ENCODE measurements at places on chromosomes 1 and 21.

DNA sequence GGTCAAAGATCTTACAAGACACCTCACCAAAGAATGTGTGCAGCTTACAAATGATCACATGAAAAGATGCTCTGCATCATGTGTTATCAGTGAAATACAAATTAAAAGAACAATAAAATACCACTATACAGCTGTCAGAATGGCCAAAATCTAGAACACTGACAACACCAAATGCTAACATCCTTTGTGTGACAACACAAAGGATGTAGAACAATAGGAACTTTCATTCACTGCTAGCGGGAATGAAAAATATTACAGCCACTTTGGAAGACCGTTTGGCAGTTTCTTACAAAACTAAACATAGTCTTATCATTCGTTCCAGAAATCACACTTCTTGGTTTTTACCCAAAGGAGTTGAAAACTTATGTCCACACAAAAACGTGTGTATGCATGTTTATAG, 20.6 kb upstream of the SELP start:
- no peak for DNase-seq

- no peak for DNase-seq
These were observed 394.3 kb upstream of the ADGRL2 start for GRCh38 chr1:81406292-81406999.

DNA sequence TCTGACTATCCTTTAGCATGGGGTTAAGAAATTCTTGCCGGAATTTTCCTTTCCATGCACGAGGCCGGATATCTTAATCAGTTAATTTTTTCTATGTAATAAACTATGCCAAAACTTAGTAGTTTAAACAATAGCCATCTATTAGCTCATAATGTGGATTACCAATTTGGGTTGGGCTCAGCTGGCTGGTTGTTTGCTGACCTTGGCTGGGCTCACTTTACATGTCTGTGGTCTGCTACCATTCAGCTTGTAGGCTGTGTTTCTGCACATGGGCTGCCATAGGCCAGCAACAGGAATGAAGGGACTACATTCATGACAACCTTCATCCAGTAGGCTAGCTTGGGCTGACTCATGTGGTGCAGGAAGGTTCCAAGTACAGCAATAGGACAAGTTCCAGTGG, 56.0 kb upstream of the NTPCR start:
- no peak for DNase-seq

DNA sequence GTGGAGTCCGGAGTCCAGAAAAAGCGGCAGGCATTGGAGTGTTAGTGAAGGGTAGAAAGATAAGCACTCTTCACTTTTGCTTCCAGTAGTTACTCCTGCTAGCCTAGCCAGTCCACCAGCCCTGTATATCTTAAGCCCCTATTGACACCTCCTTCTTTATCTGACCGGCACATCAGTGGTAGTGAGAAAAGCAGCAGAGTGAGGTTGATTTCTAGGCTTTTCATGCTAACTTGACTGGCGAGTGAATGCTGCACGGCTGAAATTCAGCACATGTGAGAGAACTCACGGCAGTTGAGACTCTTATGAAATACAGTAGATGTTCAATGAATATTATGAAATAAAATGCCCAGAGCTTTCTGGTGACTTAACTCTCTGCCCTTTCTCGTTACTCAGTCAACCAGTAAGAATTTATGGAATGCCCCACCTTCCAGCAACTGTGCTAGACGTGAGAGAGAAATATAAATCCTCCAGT, 128.2 kb downstream of the CACHD1 start:
- DNase-seq, result peak; percentile 68

DNA sequence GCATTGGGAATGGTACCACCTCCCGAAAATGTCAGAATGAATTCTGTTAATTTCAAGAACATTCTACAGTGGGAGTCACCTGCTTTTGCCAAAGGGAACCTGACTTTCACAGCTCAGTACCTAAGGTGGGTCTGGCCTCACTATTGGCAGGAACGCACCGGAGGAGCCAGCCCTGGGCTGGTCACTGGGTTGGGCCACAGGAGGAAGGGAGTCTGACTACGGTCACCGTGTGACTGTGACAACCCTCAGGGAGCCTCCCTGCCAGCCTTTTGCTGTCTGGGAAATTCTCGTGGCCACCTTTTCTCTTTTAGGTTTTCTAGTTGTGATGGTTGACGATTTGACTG, 2.2 kb downstream of the IL10RB start:
- DNase-seq, result no peak

- DNase-seq, result no peak
These were observed 5.3 kb downstream of the DISP3 start for GRCh38 chr1:11484321-11484655.

GRCh38 chr21:36761685-36762084, 62.8 kb downstream of the SIM2 start:
- DNase-seq, result no peak

- DNase-seq, result no peak
These were observed 163.0 kb downstream of the GRIK3 start for GRCh38 chr1:36871146-36871971.

DNA sequence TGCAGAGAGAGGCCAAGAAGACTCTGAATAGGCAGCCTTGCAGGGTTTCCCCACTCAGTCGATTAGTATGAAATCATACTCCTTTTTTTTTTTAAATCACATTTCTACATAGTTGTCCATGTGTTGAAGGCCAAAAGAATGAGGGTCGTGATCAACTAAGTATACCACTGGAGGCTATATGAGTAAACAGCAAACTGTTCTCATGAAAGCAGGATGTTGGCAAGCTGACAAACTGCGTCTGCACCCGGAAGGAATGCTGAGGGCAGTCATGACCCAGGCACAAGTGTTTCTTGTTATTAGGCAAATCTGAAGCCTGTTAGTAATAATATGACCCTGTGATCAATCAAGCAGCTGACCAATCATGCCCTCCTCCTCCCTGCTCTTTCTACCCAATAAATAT, 213.2 kb downstream of the USH2A start:
- no peak for DNase-seq

DNA sequence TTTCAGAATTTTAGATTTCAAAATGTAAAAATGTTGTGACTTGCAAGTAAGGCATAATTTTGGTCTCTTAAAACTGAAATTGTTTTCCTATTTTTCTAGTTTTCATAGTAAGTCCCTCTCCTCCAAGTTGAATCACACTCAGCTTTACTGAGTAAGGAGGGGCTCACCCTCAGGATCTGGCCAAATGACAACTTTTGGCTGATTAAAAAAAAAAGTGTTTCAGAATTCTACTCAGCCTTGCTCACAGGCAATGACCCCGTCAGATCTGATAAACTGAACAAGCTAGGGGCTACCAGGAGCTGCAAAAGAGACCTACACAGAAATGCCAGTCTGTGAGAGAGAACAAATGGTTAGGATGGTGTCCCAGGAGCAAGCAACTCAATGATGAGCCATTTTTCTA, 159.8 kb downstream of the PBX1 start:
- no peak for DNase-seq

DNA sequence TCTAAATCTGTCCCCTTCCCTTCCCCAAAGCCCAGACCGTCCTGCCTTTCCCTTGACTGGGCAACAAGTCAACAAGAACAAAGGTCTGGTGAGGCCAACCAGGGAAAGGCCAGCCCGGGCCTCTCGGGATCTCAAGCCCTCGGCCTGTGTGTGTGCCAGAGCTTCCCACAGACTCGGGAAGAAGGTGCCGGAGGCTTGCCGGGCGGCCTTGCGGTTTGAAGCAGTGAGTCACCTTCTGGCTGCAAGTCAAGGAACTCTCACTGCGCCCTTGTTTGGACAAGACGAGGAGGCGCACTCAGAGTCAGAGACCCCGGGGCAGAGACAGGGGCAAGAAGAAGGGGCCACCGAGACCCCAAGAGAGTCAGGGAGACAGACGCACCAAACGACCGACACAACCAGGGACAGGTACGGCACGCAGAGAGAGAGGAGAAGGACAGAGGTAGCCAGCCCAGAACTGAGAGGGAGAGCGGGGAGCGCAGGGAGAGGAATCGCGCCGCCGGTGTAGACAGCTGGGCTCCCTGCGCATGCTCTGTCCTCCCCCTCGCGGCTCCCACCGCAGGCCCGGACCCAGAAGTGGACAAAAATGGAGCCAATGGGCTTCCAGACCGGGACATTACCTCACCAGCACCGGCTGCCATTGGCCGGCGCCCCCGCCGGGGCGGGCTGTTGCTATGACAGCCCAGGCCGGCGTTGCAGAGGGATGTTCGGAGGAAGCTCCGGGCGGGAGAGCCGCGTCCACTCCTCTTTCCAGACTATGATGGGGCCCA, 66.6 kb upstream of the LAPTM5 start:
- DNase-seq, result peak; percentile 97

DNA sequence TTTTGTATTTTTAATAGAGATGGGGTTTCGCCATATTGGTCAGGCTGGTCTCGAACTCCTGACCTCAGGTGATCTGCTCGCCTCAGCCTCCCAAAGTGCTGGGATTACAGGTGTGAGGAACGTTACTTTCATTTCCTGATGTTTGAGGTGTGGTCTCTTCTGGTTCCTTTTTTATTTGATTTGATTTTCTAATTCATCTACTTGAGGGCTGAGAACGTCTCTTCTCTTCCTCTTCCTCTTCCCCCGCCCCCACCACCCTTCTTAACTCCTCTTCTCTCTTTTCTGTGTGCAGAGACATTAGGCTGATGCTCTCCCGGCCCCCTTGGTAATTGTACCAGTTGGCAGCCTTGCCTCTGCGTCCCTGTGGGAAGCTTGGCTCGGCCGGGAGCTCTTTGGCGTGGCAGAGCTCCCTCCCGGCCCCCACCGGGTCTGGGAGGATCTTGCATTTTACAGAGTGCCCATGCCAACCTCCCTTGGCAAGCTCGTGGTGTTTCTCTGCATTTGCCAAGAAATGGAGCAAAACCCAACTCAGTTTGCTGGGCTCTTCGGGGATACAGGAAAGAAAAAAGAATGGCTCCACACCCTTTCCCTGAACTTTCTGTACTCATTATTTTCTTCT, 19.9 kb downstream of the CRYAA start:
- DNase-seq, result no peak

GRCh38 chr1:107871687-107872395, 93.1 kb downstream of the VAV3 start:
- DNase-seq, result no peak

DNA sequence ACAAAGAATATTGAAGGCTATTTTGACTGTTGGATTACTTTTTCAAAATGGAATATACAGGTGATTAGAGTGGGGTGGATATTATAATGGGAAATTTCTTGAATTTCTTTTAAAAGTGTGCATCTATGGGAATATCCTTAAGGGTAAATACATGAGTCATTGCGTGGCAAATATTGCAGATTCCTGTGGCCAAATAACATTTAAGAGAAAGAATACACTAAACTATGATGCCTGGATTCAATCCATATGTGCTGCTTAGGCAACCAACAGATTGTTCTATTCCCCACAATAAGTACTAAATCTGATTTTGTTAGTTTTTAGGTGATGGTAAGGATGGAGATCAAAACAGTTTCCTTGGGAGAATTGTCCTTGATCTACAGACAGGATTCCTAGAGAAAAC, 119.5 kb downstream of the HMCN1 start:
- peak; percentile 80 for DNase-seq

GRCh38 chr1:6222636-6223035, 13.1 kb downstream of the ICMT start:
- DNase-seq, result no peak

- DNase-seq, result no peak
These were observed 313.1 kb downstream of the TGFB2 start for GRCh38 chr1:218658269-218658668.

DNA sequence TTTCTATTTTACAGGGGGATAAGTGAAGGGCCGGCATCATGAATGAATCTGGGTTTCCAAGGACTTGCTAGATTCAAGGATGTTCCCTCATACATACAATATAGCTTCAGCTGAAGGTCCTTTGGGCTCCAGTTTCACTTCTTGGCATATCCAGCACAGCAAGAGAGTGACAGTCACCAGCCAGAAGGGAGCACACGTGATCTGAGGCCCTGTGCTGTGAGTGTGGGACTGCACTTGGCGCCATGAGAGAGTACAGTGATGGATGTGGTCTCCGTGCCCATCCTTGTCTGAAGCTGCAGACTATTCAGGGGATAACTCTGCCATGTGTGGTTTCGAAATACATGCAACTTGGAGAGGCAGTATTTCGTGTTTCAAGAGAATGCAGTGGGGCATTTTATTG, 159.7 kb upstream of the DSCAM start:
- no peak for DNase-seq

- DNase-seq, result no peak
These were observed 32.2 kb upstream of the H6PD start for GRCh38 chr1:9202240-9202870.

- peak; percentile 44 for DNase-seq
These were observed 3.2 kb downstream of the GPR3 start for GRCh38 chr1:27395441-27396195.

GRCh38 chr21:26837539-26837938, 7.7 kb downstream of the ADAMTS1 start:
- DNase-seq, result no peak

GRCh38 chr1:60886793-60887331, 195.5 kb upstream of the NFIA start:
- DNase-seq, result no peak

DNA sequence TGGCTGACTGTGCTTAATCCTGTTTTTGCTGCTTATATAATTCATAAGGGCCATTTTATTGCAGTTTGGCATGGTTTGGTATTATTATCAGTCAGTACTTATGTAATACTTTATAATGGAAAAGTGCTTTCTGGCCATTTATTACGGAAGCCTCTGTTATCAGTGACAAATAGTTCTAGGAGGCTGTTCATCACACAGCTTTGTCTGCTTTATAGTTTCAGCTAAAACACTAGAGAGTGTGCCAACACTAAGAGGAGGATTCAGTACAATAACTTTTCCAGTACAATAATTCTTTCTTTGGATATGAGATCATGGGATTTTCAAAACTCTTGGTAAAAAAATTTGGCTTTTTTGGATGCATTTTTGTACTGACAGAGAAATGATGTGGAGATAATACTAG, 102.9 kb upstream of the PTGFR start:
- DNase-seq, result no peak

- no peak for DNase-seq
These were observed 30.1 kb downstream of the LRIG2 start for GRCh38 chr1:113103048-113103447.

All from fibroblast of skin of left quadriceps (primary cell).